NCI-H2171 (cell line): ENCODE measurements at places on chromosomes 12 and 14.

DNA sequence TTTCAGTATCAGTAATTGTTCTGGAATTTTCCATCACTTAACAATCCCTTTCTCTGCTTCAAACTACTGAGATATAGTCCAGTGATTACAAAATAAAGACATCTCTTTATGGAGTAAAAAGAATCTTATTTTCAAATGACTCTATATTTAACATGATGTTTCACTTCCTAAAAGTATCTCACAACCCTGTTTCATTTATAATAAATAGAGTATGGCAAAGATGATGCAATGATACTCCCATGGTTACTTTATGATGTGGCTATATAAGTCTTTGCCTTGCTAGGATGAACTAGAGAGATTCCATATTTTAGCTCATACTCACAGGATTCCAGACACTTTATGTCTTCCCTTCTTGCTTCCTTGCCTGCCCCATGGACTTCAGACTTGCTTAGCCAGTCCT lies 953.5 kb upstream of the MDGA2 start:
- DNase-seq: no peak

GRCh38 chr14:105420101-105420973 lies 710 bp downstream of the MTA1 start:
- no peak for DNase-seq

- DNase-seq: no peak
Observed at GRCh38 chr14:58625438-58625837, 12.3 kb upstream of the DACT1 start.

GRCh38 chr14:60226298-60226697 lies 22.7 kb upstream of the PPM1A start:
- DNase-seq: no peak

DNA sequence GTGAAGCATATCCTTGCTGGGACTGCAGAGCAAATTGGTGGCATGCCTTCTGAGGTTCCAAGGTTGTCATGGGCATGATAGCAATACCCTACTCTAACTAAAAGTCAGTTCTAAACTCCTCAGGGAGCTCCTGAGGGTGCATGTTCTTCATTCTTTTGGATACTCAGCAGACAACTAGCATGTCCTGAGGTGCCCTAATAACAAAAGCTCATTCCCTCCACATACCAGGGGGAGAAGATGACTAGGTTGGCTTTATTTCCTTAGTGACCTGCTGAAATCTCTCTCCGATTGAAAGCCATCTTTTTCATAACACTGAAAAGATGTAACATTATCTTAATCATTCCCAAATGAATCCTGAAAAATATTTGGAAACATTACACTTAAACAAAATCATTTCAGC lies 188.7 kb upstream of the IGF1 start:
- no peak for DNase-seq

DNA sequence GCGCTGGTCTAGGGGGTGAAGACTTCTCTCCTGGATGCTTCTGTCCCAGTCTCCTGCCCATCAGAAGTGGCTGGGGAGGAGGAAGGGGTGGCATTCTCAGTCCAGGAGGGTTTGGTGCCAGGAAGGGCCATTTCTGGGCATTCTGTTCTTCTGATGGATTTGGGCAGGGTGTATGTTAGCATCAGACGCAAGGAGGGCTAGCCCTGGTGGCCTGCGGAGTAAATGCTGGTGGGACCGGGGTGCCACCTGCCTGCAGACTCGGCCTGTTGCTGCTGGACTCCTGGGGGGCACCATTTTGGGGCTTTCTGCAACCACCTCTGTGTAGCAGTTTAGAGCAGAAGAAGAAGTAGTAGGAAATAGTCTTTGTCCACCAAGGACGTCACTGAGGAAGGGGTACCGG lies 31.7 kb downstream of the AACS start:
- DNase-seq: no peak

DNA sequence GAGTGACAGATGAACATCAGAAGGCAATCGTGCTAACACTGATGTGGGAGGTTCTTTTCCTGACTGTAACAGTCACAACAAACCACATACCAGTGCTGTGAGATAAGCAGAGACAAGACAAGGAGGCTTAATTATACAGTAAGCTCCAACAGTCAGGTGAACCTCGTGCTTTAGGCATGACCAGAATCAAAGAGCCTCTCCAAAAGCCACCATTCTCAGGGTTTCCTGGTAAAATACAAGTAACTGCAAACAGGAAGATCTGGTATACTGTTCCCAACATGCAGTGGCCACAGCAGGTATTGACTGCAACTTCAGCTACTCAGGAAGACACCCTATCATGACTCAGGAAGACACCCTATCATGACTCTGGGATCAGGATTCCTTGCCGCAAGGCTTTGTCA lies 47.3 kb upstream of the GTF2A1 start:
- no peak for DNase-seq

DNA sequence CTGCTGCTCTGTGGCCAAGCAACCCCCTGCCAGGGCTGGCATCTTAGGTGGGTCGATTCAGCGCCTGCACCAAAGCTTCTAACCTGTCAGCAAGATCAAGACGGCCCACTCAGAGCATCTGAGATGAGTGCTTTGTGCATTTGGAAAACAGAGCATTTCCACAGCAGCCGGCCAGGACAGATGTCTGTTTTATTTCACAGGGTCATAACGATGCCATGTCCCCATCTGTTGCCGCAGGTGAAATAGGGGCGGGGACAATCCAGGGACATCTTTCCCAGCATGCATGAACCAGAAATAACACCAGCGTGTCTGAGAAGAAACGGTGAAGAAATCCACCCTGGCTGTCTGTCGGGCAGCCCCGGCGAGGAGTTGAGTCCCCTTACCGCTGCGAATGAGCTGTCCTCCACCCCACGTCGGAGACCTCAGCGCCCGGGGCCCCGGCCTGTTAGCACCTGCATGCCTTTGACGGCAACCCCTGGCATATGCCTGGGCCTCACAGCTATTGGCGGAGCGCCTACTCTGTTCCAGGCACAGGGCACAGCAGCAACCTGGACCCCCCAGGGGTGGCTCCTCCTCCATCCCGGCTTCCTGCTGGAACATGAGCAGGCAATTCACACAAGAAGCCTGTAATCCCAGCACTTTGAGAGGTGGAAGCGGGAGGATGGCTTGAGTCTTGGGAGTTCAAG lies 30.6 kb upstream of the ULK1 start:
- DNase-seq: peak; percentile 92

GRCh38 chr12:8609061-8609570 lies 3.5 kb downstream of the AICDA start:
- peak; percentile 52 for DNase-seq

DNA sequence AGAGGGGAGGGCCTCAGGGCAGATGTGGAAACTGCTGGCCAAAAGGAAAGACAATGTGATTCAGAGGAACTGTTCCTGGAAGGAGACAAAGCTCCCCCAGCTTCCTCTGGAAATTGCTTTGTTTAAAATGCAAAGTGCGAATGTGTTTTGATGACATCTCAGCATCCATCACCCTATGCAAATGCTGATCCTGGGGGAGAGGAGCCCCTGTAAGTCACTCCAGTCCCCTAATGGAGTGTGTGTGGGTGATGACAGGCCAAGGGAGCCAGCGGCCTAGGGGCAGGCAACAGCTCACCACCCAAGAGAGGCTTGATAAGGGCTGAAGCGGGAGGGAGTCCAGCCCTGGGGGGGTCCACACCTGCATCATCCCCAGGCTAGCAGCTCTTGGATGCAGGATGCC lies 134.2 kb downstream of the ESRRB start:
- no peak for DNase-seq

DNA sequence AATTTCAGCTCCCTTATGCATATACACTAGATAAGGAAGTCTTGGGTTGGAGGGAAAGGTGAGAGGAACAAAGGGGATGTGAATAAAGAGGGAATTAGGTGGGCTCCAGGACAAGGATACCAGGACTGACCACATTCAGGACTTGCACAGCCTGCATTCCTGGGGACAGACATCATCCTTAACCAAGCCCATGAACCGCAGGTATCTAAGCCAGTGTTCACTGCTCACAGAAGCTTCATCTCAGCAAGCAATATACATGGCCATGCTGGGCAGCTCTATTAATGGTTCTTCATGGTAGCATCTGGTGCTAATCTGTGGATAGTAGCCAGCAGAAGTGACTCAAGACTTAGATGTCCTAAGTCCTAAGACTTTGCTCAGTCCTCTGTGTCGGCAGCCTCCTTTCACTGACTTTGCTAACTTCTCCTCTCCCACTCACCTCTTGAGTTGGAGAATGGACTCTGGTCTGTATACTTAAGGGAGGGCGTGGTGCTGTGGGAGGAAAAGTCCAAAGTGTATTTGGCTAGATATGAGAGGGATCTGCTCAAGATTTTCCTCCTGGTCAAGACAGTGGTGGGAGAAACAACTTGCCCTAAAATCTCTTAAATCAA lies 136.1 kb downstream of the ASCL1 start:
- no peak for DNase-seq

DNA sequence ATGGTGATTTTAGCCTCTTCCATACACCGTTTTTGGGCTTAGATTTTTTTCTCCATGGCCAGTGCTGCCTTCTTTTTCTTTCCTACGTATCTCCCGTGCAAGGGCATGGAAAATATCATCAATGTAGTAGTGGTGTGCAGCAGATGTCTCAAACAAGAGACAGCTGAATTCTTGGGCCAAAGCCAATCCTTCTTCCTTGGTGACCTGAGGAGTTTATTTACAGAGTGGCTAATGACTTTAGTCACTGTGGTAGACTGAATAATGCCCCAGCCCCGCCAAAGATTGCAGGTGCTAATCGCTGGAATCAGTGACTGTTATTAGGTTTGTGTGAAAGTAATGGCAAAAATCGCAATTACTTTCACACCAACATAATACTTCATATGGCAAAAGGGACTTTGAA lies 235.5 kb upstream of the NOS1 start:
- peak; percentile 79 for DNase-seq
